OCI-M1 (cell line): ENCODE measurements at places on chromosomes 7 and 10.

- DNase-seq, result no peak
Measured at GRCh38 chr10:17788646-17789045, 20.5 kb upstream of the MRC1 start.

DNA sequence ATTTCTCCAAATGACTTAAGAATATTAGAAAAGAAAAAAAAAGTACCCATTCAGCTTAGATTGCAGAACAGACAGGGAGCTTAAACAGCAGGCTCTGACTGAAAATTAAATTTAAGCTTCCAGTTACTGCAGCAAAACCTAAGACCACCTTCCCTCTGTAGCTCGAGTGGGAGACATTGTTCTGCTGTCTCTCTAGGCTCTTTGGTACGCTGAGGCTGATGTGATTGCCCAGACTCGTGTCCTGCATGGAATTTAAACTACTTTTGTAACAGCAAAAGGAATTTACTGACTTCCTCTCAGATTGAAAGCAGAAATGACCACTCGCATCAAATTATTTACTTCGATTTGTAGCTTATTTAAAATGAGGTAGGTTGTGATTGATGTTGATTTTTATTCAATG is 124.6 kb downstream of the LRRTM3 start:
- DNase-seq, result no peak

DNA sequence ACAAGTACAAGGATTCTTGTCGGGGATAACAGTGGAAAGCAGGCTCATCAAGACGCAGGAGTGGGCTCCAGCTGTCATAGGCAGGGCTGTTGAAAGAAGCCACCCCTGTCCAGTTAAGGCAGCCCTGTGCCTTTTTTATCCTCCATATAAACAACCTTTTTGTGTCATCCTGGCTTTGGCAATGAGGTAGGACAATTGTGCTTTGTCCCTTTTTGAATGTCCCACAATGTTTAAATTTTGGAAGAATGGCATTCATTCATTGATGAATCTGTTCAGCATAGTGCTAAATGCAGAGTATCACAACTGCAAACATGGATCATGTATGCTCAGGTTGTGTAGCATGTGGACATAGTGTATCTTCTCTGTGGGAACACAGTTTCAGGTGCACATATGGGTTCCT is 66.7 kb downstream of the UBE3C start:
- no peak for DNase-seq

DNA sequence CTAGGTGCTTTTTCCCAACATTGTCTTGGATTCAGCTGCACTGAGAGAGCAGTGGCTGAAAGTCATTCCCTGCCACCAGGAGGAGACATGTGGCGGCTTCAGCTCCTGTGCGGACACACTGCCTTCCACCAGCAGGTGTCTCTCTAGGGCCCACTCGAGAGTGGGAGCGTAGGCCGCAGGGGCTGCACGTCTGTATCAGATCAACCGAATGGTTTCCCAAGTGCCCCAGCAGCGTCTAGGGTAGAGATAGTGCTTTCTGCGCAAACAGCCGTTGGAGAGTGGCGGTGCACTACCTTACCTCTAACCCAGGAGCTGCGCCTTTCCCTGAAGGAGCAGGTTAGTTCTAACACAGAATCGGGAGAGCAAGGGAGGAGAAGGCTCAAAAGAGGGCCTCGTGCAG is 31.7 kb downstream of the PAPOLB start:
- peak; percentile 86 for DNase-seq

DNA sequence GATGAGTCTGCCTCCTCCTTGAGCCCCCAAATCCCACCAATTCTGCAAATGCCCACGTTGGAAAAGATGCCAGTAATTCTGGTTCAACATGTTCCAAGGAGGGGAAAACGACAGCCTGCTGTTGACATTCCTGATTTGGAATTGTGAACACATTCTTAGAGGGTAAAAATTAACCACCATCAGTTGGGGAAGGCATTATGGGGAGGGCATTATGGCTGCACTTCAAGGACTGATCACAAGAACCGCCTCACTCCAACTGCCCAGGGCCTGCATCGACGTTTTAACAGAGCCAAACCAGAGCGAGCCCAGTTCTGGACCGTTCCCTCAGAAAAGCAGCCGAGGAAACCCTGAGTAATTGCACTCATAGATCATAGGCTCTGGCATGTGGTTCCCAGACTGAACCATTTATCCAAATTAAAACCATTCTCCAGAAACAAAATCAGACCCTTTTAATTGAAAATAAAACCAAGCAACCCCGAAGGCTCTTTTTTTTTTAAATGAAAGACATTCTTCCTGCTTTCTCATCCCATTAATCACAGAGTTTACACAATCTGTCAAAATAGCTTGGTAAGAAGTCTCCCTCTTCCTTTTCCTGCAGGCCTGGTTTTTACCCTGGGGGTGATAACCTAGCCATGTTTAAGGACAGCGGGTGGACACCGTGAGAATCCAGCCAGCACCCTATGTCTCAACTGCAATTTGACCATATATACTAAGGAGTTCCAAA is 8.0 kb downstream of the TNS3 start:
- DNase-seq, result no peak

DNA sequence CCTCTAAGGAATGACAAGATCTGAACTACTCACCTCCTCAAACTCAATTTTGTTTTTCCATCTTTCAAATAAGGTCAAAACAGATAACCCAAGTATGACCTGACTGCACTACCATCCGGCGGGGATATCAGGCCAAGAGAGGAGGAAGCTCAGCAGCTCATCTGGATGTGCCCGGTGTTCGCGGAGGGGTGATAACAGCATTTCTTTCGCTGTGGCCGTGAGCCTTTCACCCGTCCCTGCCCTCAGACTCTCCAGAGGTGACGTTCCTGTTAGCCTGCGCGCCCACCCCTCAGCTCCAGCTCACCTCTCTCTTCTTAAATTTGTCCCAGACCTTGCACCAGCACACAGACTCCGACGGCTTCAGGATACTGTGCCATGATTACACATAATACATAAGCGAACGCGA is 526 bp downstream of the ZNF248 start:
- peak; percentile 75 for DNase-seq

GRCh38 chr7:106588422-106589197 is 72.3 kb downstream of the CCDC71L start:
- DNase-seq, result no peak

GRCh38 chr7:129748356-129749109 is 137.0 kb downstream of the NRF1 start:
- DNase-seq, result no peak

DNA sequence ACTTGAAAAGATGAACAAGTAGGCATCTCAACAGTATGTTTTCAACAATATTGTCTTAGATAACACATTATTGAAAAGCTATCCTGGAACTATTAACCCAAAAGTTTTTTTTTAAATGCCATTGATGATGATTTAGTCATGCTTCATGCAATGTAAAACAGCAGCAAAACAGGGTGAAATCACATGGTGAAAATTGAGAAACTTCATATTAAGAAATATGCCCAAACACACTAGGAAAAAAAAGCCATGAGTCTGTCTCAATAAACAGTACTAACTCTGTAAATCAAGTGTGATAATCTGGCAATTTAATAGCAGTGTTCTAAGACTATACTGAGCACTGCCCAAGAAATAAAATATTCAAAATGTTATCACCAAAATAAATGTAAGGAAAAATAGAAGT is 613.1 kb downstream of the KCNMA1 start:
- DNase-seq, result no peak

DNA sequence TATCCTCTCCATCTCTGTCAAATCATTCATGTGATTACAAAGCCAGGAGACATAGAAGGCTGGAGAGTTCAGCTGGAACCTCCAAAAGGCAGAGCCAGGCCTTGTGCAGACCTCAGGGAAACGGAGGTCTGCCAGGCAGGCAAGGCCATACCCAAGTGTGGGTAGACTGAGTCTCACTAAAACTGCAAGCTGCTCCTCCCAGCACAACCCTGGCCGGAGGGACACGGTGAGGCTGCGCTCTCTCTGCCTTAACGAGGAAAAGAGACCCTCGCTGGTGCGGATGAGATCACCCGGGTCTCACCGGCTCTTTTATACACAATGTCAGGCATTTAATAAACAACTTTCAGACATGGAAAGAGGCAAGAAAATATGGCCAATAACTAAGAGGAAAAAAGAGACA is 66.1 kb upstream of the INPP5A start:
- no peak for DNase-seq

GRCh38 chr10:79298403-79299244 is 48.6 kb upstream of the PPIF start:
- DNase-seq, result peak; percentile 13

DNA sequence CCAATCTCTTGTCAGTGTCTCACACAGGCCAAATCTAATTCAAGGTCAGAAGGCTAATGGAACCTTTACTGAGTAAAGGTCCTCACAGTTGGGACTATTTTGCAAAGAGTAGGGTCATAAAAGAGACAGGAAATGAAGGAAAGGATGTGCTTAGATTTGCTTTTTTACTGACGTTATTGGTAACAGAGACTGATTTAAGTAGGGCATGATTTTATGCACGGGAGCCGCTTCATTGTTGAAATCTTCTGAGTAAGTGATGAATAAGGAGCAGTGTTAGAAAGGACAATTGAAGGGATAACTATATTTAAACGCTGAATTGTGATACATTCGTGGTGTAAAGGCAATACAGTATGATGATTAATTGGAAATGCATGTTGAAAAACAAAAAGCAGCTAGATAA is 261.5 kb downstream of the MALRD1 start:
- DNase-seq, result no peak

DNA sequence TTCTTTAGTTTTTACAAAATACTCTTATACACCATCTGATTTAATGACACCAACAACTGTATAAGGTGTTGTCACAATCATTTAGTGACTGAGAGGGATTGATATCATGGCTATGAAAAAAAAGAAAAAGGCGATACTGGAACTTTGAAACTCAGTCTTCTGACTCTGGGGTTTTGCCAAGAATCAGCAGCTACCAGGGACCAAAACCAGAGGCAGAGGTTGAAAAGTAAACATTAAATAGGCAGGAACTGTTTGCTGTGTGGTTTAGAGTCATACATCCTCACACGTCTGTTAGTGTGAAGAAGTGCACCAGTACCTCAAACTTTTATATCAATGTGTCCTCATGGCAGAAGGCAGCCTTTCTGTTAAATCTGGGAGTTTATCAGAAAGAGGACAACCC is 19.9 kb upstream of the GGCT start:
- no peak for DNase-seq

GRCh38 chr10:36096576-36096975 is 454.5 kb upstream of the FZD8 start:
- DNase-seq, result no peak

GRCh38 chr7:92609921-92610518 is 19.8 kb upstream of the FAM133B start:
- DNase-seq, result peak; percentile 98

- DNase-seq, result no peak
Measured at GRCh38 chr7:27872356-27873275, 132.7 kb downstream of the TAX1BP1 start.

- DNase-seq, result no peak
Measured at GRCh38 chr7:142795339-142795863, 24.6 kb downstream of the PRSS2 start.

GRCh38 chr10:84293574-84294016 is 34.8 kb upstream of the CCSER2 start:
- DNase-seq, result peak; percentile 97

- DNase-seq, result no peak
Measured at GRCh38 chr7:4267341-4268039, 414.6 kb upstream of the FOXK1 start.

- no peak for DNase-seq
Measured at GRCh38 chr10:21650353-21650752, 116.3 kb downstream of the MLLT10 start.

- no peak for DNase-seq
Measured at GRCh38 chr7:99296471-99296870, 23.8 kb downstream of the MYH16 start.

DNA sequence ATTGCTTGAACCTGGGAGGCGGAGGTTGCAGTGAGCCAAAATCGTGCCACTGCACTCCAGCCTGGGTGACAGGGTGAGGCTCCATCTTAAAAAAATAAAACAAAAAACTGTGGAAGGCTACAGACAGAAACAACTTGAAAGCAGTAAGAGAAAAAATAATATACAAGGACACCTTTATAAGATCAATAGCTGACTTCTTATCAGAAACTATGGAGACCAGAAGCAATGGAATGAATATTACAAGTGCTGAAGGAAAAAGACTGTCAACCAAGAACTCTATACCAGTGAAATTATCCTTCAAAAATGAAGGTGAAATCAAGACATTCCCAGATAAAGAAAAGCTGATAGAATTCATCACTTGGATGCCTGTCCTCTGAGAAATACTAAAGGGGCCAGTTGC is 49.0 kb downstream of the RBAK start:
- peak; percentile 19 for DNase-seq

DNA sequence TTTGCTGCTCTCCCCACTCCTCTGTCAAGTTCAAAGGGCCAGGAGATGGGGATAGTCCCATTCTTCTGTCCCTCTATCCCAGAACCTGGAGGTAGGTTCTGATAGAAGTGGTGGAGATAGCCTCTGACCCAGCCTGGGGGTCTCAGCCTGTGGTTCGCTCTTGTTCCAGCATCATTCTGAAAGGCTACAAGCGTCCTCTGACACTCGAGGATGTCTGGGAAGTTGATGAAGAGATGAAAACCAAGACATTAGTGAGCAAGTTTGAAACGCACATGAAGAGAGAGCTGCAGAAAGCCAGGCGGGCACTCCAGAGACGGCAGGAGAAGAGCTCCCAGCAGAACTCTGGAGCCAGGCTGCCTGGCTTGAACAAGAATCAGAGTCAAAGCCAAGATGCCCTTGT is 14.5 kb downstream of the ABCC2 start:
- DNase-seq, result no peak

DNA sequence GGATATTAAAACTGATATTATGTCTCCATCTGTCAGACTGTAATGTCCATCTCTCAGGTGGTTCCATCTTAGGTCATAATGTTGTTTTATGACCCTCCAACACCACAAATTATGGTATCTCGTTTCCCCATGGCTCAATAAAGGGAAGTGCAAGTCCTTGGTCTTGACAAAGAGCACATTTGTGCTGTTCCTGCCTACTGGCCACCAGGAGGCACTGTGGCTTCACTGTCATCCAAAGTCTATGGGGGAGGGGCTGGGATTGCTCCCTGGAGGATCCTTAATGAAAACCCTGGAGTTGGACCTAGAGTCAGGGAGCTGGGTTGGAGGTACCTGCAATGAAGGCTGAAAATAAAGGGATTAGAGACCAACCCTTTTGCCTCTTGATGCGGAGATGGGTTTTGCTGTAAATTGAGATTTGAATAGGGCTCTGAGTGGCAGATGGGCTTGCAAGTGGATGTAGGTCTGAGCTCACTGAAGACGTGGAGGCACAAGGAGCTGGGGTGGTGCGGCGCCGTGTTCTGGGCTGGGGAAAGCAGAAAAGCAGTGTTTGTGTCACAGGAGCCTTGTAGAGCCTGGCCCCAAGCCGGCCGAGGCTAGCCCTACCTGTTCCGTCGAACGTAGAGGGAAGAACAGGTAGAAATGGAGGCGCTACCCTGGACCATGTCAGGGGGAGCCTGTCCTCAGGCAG is 180.5 kb upstream of the PRSS58 start:
- DNase-seq, result peak; percentile 39
